GDM1 (cell line): ENCODE measurements at places on chromosomes 5 and 9.

DNA sequence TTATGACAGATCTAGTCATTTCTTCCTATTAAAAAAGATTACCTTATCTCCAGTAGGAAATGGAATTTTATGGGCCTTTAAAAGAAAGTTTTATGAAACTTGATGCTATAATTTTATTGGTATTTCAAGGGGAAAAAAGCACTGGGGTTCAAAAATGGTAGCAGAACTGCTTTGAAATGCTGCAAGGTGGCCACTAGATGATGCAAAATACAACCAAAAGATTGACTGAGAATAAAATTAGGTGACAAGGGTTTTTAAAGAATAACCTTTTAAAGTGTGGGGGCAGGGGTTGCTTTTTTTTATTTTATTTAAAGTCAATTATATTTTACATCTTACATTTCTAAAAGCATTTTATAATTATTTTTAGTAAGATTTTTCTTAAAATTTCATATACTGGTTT, 61.7 kb downstream of the KLF9 start:
- no peak for DNase-seq

GRCh38 chr5:154802050-154802449, 46.9 kb downstream of the LARP1 start:
- no peak for DNase-seq

DNA sequence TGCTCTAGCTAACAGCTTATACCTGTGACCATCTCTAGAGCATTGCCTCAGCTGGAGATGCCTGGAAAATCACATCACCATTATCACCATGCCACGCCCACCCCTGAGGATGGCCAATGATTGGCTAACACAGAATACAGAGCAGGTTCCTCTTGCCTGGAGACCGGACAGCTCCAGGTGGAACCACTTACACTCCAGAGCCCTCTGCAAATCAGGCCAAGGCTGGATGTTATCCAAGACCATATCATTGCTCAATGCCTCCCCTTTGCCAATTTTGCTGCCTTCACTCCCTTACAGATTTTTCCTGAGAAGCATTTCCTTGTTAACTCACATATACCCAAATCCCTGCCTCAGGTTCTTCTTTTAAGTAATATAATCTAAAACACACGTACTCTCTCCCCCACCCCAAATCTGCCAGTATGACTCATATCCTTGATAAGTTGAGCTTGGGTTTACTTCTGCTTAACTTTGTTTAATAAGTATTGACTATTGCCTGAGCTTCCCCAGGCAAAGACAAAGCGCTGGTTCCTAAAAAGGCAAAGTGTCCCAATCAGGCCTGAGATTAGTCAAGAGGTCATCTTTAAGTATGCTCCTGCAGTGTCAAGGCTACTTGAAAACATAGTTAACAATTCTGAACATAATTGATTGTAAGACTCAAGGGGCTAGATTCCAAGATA, 309.6 kb downstream of the EPB41L4A start:
- DNase-seq = no peak

- peak; percentile 9 for DNase-seq
Observed at GRCh38 chr5:157253547-157253946, 12.4 kb upstream of the CYFIP2 start.

- DNase-seq = no peak
Observed at GRCh38 chr5:155252717-155253116, 239.2 kb downstream of the KIF4B start.

GRCh38 chr9:131667576-131667975, 72.3 kb downstream of the RAPGEF1 start:
- DNase-seq = no peak

GRCh38 chr5:125011419-125011818, 265.0 kb upstream of the ZNF608 start:
- DNase-seq = no peak

GRCh38 chr5:78127875-78128274, 166.6 kb downstream of the AP3B1 start:
- DNase-seq = no peak

DNA sequence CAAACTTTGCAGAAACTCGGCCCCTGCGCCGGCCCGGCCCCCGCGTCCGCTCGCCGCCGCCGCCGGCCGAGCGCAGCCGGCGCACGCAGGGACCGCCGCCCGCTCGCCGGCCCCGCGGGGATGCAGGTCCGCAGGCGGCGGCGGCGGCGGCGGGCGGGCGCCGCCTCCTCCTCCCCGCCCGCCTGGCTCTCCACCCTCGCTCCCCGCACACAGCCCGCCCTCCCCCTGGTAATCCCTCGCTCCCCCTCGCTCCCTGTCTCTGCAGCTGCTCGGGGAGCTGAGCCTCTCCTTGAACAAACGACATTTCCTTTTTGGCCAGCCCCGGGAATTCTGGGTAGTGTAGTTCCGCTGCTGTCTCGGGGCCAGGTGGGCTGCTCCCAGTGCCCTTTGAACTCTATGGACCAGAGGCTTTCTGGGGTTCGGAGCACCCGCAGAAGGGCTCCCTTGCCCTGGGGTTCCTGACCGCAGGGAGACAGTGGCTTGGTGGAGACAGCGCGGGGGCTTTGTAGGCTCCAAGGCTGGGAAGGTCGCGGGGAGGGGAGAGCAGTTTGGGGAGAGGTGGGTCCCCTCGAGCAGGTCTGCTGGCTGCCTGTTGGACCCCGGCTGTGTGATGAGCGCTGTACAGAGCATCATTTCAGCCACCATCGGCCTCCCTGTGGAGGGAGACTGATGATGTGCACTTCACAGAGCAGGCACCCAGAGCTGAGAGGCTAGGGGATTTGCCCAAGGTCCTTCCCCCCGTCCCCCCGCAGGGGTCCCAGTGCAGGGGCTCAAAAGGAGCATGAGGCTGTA, 1.8 kb upstream of the FAM78A start:
- DNase-seq = peak; percentile 77

- no peak for DNase-seq
Observed at GRCh38 chr5:308672-309271, 12.7 kb upstream of the AHRR start.

- no peak for DNase-seq
Observed at GRCh38 chr5:155651-156410, 35.5 kb upstream of the LRRC14B start.

- no peak for DNase-seq
Observed at GRCh38 chr9:124518116-124518515, 10.9 kb upstream of the NR5A1 start.

DNA sequence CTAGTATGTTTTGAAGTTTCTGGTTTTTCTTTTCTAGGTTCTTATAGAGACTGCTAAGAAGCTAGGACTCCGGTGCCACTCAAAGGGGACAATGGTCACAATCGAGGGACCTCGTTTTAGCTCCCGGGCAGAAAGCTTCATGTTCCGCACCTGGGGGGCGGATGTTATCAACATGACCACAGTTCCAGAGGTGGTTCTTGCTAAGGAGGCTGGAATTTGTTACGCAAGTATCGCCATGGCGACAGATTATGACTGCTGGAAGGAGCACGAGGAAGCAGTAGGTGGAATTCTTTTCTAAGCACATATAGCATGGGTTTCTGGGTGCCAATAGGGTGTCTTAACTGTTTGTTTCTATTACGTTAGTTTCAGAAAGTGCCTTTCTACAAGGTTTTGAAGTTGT, 52.2 kb downstream of the MTAP start:
- DNase-seq = no peak

DNA sequence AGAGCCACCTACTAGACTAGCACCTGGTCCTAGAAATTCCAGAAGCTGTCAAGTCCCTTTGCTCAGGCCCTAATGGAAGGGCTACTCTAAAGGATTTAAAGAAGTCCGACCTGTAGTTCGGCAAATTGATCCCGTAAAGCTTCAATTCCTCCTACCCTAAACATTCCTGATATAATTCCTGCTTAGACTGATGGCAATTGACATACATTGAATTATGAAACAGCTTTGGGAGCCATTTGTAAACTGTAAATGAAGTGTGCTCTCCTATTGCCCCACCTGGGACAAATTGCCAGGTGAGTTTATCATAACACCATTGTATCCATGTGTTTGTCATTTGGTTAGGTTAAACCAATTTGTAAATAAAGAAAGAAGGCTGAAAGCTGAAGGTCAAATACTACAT, 104.4 kb downstream of the EGFLAM start:
- no peak for DNase-seq

GRCh38 chr9:119026120-119026519, 343.1 kb downstream of the BRINP1 start:
- DNase-seq = no peak

DNA sequence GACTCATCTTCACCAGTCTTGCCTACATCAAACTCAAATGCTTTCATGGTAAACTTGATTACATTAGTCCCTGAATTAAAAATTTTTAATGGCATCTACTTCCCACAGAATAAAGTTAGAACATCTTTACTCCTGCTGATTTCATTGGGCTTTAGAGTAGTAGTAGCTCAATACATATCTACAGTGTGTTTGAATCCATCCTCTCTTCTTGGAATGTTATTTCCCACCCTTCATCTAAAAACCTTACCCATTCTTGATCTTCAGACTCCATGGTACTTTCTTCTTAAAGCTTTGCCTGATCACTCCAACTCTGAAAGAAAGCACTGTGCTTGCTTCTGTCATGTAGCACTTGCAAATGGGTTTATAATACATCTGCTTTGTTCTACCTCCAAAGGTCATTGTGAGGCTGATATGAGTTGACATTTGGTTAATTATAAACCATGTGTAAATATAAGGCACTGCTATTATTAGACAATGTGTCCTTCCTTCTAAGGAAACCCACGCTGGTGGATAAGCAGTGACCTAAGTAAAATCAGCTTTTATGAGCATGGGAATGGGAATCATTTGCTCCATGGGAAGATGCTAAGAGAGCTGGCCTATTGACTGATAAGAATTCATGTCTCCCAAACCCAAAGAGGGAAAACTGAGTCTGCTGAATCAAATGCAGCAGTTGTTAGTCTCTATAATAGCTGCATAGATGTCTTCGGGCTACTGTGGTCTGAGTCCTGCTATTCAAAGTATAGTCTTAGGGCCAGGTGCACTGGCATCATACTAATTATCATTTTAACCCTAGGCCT, 7.5 kb upstream of the PRLR start:
- DNase-seq = no peak

GRCh38 chr5:135829681-135830383, 4.6 kb upstream of the SLC25A48 start:
- DNase-seq = peak; percentile 41

DNA sequence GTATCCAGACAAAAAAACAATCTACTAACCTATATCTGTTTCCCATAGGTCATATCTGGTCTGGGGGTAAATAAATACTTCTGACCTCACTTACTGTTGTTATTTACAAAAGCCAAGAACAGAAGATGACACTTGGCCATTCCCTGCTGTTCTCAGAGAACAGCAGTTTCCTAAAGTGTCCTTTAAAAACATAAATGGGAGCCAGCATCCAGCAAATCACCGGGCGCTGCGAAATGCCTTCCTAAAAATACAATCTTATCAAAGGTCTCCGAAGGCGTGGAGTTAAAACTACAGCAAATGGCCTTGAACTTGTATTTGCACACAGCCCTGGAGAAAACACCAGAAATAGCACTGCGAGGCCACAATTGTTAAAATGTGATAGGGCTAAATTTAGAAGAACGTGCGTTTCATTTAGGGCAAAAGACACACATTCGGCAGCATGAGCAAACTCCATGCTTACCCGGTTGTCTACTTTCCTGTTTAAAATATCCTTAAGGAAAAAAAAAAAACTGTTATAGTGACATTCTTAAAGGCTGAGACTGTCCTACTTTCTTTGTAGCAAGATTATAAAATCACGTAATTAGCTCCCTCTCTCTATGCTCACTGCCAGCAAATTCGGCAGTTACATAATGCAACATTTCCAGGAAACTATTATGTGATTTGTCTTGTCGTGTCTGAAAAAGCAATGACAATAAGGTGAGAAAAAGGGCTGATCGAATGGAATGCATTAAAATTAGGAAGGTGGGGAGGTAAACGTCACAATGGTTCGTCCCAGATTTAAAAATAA, 1.5 kb downstream of the NFIL3 start:
- no peak for DNase-seq

DNA sequence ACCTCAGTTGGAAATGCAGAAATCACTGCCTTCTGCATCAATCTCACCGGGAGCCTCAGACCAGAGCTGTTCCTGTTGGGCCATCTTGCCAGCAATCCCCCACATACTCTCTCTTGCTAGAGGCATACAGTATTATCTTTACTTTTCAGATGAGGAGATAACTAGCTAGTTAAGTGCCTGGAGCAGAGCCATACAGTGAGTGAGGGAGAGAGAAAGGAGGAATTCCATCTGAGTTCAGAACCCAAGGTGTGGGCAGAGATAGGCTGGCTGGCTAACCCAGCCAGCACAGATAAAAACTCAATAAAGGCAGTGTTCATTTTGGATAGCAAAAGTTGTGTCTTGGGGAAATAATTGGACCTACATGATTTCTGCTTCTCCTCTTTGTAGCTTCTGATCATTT, 268.0 kb upstream of the KIF2A start:
- no peak for DNase-seq

GRCh38 chr9:7237473-7238246, 479.9 kb downstream of the KDM4C start:
- DNase-seq = no peak

- no peak for DNase-seq
Observed at GRCh38 chr5:67033880-67034651, 162.5 kb downstream of the CD180 start.

- no peak for DNase-seq
Observed at GRCh38 chr5:4228708-4229107, 633.1 kb downstream of the IRX1 start.

DNA sequence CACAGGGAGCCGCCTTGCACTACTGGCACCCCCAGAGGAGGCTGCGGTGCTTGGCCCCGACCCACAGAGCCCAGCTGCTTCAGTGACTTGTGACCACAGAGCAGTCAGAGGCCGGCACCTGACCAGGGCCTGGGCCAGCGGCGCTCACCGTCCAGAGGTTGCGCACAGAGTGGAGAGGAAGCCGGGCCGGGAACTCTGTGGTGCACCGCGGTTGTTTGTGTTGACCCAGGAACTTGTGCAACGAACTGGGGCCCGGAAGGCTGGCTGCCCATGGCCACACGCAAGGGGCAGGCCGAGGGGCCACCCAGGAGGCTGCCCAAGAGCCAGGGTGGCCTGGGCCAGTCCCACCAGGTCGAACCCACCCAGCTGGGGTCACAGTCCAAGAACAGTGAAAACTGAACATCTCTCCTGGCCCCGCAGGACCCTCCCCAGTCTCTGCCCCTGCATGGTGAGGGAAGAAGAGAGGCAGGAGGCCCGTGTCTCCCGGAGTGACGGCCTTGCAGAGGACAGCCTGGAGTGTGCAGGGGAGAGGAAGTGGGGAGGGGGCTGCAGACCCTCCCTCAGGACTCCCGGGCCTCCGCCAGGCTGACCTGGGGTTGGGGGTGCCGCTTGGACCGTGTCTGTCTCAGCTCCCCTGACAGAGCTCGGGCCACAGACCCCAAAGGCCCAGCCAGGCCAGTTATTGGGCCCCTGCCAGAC, 42.8 kb upstream of the EGFL7 start:
- DNase-seq = no peak
